ENCODE measurements at places on chromosomes 11 and 22. TPM values are rescaled to one million over a fixed set of nuclear protein-coding genes. Genes with fewer than 3 reads are reported as not detected.
A peak's percentile ranks its signal among the peaks of the same experiment; 100 is the strongest.

DNA sequence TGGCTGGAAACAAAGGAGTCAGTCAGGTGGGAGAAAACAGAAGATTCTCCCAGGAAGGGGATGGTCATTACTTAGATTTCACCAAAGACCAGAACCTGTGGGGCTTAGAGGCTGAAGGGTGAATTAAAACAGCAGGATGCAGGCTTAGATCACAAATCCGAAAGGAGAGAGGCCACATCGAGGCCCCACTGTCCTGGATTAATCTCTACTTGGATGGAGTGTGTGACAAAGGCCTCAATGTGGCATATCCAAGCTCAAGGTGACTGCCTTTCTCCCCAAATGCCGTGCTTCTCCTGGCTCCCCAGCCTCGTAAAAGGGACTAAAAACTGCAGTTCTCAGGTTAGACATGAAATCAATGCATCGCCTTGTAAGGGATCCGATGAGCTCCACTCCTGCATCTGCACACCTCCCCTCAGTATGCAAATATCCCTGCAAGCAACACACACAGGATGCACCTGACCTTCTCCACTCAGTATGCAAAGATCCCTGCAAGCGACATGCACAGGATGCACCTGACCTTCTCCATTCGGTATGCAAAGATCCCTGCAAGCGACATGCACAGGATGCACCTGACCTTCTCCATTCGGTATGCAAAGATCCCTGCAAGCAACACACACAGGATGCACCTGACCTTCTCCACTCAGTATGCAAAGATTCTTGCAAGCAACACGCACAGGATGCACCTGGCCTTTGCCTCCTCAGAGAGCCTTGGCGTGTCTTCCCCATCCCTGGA, 447.4 kb downstream of the BRD1 start:
- DNase-seq: peak; percentile 36

The LINC01488 gene
- 0.19 TPM for total RNA-seq

- no peak for DNase-seq
Observed at GRCh38 chr11:8886322-8886721, 24.7 kb upstream of the AKIP1 start.

The KCNQ1 gene
- 43.0 TPM for total RNA-seq

DNA sequence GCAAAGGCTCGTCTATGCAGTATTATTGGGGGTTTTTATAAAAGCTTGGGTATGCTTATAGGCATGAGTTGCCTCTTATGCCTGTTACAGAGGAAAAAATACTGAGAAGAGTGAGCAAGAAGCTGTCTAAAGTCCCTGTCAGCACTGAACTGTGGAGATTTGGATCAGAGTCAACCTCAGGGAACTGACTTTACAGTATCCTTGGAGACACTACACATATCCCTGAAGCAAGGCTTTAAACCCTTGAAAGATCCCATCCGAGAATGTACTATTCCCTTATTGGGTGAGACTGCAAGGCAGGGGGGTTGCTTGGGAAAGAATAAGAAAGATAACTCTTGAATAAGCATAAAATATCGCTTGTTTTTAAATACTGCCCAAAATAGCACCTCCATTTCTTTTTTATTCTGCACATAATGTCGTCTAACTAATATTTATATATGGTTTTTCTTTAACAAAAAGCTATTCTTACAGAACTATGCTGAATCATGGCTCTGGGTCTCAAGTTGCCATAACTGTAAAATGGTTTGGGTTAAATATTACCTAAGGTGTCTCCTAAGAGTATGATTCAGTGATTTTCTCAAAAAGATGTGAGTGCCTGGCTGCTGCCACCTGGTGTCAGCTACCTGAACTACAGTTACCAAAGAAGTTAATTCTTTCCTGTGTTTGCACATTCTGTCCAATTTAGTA, 1062.8 kb downstream of the DLG2 start:
- DNase-seq: no peak

DNA sequence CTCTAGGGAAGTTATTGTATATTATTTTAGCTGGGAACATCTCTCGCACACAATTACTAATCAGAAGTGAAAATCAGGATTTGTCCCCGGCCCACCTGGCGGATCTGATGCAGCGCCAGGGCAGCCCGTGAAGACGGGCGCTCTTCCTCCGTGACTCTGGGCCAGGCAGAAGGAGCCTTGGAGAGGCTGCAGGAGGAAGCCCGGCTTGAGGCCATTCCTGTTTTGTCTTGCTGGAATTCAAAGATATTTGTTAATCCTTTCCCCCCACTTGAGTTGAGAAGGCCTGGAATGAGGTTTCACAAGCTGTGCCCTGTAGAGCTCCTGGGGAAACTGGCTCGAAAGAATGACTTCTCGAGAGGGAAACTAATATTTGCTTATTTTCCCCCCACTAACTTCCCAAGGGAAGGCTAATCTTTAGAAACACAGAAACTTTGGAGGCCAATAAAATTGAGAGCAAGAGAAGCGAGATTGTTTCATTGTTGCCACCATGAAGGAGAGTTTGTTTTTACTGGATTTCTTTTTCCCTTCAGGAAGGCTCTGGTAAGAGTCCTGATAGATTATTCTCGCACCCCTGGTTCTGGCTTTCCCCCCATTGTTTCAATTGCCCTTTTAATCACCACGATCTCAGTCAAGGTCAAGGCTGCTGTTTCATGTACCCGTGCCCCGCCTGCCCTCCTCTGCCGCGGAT, 92.8 kb upstream of the SEPTIN5 start:
- DNase-seq: no peak

DNA sequence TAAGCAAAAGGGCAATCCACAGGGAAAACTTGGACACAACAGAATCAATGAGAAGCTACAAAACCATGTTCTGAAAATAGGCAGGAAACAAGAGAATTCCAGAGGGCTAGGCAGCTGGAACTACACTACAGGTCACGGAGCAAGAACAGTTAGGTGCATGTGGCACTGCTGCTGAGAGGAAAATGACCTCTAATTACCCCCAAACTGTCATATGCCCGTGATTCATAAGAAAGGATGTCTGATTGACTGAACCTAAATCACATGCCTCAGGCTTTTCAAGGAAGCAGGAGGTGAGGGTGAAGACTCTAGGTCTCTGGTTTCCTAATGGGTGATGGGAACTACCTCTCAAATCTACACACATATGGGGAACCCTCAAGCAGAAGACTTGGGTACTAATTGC, 17.9 kb upstream of the RRAS2 start:
- DNase-seq: no peak

- DNase-seq: no peak
Observed at GRCh38 chr22:48849219-48849912, 978.3 kb downstream of the BRD1 start.

The TOMM22 gene
- 55.7 TPM for total RNA-seq

The DRD4 gene
- total RNA-seq: 0.81 TPM

- no peak for DNase-seq
Observed at GRCh38 chr11:72808331-72808798, 5.8 kb upstream of the ATG16L2 start.

DNA sequence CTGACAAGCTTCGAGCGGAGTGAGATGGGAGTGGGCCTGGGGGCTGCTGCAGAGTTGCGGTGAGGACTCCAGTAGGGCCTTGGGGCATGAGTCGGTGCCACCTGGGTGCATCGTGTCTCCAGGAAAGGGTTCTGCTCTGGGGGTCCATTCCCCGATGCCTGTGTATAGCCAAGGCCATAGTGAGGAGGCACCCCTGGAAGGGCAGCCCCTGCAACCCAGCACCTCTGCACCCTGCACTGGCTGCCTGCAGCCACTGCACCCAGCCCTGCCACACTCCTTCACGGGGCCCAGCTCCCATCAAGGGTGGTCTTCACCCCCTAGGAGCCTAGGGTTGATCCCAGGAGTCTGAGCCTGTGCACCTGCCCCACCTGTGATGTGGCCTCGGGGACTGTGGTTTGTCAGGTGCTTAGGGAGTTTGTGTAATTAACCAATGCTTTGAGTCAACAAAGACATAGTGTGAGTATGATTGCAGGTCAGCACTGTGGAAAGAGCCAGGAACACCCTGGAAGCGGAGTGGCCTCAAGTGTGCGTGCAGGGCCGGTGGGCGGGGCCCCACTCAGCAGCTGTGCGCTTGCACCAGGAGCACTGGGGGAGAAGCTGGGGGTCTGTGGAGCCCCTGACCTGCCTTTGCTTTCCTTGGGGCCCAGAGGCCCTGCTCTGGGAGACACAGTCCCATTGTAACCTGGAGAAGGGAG, 1299.3 kb downstream of the BRD1 start:
- no peak for DNase-seq

DNA sequence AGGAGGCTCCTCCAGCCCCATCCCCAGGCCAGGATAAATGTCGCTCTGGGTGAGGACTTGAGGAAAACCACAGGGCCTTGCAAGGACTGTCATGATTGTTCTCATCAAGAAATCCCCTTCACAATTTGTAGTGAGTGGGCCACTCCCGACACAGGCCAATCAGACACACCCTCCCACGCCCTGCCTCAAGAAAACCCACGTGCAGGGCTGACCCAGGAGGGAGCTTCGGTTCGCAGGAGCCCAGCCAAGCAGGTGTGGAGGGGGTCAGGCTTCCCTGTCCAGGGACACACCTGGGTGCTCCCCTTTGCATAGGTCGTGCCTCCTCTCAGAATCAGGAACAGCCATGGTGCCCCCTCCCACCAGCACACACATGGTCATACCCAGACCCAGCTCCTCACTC, 43.2 kb downstream of the SHANK2 start:
- peak; percentile 22 for DNase-seq

DNA sequence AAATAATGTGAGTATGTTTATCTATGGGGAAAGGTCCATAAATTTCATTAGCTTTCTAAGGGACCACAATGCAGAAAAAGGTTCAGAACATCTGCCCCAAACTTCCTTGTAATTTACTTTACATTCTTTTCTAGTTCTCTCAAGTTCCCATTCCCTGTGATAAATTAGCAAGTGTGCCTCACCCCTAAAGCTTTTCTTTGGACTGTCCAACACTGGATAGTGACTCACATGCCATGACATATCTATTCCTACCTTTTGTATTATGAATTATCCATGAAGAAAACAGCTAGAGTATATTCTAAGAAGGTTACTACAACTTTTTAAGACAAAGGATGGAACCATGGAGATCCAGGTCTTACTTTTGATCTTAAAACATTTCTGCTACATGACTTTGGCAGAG, 1.6 kb downstream of the OR51F1 start:
- no peak for DNase-seq

- DNase-seq: no peak
Observed at GRCh38 chr11:23021287-23021863, 161.1 kb upstream of the CCDC179 start.

DNA sequence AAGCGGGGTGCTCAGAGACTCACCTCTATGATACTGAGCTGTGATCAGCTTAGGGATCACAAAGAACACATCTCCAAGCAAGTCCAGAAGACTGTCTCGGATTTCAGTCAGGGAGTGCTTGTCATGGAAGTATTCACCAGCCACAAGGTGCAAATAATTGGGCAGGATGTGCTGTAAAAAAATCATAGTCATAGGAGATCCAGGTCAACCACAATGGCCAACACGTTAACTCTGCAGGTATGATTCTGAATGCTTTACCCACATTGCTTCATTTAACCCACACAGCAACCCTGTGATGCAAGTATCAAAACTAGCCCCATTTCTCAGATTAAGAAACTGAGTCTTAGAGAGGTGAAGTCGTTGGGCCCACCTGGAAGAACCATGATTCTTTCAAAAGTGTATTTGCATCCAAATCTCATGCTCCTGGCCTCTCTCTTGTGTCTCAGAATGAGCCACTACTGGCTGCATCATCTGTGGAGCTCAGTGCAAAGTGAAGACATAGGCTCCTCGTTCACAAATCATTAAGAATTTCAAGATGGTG, 179.3 kb downstream of the BCR start:
- DNase-seq: no peak

The AMBRA1 gene
- total RNA-seq: 18.0 TPM

The DBX1 gene
- not detected for total RNA-seq

DNA sequence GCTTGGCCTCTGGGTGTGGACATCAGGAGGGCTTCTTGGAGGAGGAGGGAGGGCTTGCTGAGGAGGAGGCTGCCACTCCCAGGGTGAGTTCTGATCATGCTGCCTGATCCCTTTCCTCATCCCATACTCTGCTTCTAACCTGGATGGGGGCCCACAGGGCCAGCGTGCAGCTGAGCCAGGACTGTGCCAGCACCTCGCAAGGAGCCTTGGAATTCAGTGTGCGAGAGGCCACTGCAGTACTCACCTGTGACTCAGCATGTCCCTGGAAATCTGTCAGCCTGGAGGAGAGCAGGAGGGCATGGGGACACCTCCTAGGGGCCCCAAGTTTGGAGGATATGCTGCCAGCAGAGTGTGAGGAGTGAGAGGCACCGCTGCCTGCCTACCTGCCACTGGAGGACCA, 4.2 kb upstream of the GAB4 start:
- DNase-seq: no peak

- no peak for DNase-seq
Observed at GRCh38 chr11:16321148-16321547, 35.2 kb downstream of the SOX6 start.

DNA sequence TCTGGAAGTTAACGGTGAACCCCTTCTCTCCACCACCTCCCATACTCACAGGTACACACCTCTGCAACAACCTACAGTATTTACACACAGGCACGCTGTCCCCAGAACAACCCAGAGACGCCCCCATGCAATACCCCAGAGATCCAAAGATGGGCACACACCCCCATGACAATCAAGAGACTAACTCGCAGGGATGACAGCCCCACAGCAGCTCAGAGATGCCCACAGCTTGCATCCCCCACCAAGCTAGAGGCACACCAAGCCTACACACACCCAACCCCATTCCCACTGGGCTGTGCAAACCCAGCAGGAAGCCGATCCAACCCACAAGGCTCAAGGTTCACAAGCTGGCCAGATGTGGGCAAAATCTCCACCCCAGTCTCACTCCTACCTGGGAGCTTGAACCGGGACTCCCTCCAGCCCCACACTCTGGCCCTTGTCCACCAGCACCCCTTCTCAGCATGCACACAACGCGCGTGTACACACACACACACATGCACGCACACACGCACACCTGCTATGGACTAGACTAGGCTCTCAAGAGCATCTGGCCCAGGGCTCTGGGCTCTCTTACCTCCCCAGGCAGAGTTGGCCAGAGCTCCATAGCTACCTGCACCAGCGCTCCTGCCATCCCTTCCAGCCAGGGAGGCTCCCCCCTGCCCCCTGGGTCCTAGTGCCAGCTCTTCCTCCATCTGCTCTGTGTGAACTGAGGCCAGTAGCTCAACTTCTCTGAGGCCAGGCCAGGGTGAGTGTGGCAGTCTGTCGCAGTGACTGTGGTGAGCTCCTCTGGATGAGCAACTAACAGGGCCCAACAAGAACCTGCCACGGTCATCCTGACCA, 11.5 kb downstream of the STARD10 start:
- no peak for DNase-seq

The TEF gene
- 14.0 TPM for total RNA-seq

The PATE2 gene
- not detected for total RNA-seq
